Type B pancreatic cell (in vitro differentiated cells): ENCODE measurements at places on chromosomes 6 and 20. TPM values are rescaled to one million over a fixed set of nuclear protein-coding genes. Genes with fewer than 3 reads are reported as not detected.

The GINS1 gene
- 13.7 and 30.2 TPM in 2 replicates for total RNA-seq

DNA sequence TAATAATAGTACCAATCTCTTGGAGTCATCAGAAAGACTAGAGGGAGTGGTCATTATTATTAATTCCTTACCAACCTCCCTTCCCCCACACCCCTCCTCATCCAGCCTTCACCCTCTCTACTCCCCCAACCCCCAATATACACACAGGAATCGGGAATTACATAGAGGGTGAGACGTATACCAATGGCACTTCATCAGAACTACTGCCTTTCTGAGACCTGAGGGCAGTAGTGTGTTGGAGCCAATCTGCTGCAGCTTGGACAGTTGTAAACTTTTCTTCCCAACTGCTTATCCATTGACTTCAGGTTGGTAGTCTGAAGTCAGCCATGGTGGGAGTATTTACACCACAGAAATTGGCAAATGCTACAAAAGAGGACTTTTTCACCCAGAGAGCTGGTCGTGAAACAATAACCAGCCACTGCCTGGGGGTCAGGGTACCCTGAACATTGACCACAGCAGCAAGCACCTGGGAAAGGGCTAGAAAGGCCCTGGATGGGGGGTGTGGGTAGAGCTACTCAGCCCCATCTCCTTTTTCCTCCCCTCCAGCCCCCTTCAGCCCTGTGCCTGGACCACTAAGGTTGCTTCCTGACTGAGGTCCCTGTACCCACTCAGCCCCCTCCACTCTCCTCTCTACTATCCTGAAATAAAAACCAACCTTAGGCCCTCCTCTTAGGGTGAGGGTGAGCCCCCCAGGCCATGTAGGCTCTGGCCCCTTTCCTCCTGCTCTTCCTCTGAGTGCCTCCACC is 161.5 kb downstream of the MRPL14 start:
- DNase-seq = no peak

DNA sequence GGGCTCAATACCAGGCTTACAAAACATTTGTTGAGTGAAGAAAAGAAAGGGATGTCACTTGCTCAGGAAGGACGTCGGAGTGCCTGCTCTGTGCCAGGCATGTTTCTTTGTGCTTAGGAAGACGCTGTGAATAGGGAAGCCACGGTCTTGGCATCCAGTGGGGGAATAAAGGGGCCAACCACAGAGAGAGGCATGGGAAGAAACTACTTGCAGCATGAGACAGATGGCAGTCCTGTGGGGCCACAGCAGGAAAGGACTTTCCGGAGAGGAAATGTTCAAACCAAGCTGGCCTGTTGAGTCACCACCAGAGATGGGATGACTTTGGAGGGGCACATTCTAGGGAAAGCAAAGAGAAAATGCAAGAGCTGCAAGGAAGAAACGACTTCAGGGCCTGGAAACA is 173.2 kb downstream of the CDH26 start:
- no peak for DNase-seq

The TBXT gene
- total RNA-seq = 0.85 and 2.0 TPM in 2 replicates

The TRAPPC3L gene
- total RNA-seq = 0.27 and 0.31 TPM in 2 replicates

The E2F3 gene
- total RNA-seq = 13.7 and 21.0 TPM in 2 replicates

DNA sequence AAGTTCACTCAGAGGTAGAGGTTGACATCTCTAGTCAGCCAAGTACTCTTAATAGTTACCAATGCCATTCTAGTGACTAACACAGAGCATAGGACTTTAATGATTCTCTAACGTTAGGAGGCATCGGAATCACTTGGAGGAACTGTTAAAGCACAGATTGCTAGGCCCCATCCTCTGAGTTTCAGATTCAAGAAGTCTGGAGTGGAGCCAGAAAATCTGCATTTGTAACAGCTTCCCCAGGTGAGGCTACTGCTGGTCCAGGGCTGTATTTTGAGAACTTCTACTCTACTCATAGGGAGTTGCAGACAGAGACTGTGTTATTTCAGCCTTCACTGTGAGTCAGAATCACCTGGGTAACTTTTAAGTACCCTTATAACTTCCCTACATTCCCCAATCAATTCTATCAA is 5.7 kb downstream of the LMBRD1 start:
- no peak for DNase-seq

DNA sequence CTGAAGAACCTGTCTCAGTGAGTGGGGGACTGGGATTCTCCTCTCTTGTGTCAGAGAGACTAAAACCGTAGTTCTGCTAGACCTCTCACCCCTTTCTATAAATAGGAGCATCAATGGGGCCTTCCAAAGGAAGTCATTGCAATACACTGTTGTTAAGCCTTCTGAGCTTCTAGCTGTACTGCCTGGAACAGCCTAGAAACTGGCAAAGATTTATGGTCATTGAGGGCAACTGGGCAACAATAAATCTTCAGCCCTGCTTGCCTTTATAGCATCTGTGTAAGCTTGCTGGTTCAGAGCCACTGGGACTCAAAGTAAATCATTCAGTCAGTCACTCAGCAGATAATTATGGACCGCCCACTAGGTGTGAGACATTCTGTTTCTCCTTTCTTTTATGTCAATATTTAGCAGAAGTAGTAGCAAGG is 53.2 kb downstream of the PPP1R14C start:
- no peak for DNase-seq

DNA sequence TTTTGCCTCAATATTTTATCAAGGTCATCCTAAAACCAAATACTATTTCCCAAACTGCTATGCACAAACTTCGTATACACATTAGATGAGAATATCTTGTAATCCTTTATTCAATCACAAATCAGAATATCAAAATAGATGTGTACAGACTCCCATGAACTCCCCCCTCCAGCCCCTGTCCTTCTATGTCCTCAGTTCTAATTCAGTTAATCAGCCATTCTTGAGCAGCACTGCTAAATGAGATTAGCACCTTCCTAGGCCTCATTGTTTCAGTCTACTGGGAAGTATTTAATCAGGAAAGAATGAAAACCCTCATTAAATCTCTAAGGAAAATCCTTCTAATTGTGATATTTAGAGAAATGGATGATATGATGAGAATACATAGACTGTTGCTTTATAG is 36.6 kb downstream of the RCAN2 start:
- no peak for DNase-seq

GRCh38 chr6:31474871-31475286 is 23.1 kb upstream of the MICB start:
- DNase-seq = no peak

The SRMS gene
- total RNA-seq = not detected in 2 replicates
